ENCODE measurements at places on chromosomes 11 and 22.

DNA sequence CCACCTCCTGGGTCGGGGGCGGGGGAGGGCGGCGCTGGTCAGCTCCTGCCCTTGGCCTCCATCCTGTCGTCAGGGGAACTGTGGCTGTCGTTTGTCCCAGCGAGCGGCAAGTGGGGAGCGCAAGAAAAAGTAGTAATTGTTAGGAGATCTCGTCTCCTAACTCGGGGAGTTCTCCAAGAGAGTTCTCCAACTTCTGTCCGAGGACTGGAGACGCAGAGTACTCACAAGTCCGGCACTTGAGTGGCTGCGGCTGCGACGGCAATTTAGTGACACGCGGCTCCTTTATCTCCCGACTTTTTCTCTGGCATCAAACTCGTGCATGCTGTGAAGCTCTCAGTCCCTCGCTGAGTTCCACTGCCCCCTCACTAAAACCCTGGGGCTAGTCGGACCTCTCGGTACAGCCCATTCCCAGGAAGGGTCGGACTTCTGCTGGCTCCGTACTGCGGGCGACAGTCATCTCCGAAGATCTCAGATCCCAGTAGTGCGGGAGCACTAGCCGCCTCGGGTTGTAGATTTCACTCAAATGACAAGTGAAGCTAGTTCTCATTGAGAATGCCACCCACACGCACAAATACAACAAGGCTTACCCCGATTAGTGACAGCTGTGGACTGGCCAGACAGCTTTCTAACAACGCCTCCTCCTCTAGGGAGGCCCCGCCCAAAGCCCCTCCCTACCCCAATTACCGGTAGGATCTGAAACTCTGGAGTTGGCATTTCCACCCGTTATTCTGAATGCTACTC is at the start of gene PGR:
Gene PGR, minus strand, starts transcription at position 611 of the 741 bp plus-strand sequence. CDS start 743 bp downstream, outside the sequence.
- DNase-seq, result no peak

- DNase-seq, result no peak
Measured at GRCh38 chr11:61007383-61007955, 36.0 kb downstream of the CD6 start.

DNA sequence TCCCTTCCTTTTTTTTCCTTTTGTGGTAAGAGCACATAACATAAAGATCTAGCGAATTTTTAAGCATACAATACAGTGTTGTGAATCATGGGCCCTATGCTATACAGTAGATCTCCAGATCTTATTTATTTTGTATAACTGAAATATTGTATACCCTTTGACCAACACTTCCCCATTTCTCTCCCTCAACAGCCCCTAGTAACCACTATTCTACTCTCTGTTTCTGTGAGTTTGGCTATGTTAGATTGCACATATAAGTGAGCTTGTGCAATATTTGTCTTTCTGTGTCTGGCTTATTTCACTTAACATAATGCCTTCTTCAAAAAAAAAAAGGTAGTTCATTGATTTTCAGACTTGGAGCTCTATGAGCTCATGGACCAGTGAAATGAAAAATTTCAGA is 180.5 kb downstream of the C11orf91 start:
- no peak for DNase-seq

GRCh38 chr11:116874251-116874650 is 36.8 kb upstream of the APOA1 start:
- no peak for DNase-seq

DNA sequence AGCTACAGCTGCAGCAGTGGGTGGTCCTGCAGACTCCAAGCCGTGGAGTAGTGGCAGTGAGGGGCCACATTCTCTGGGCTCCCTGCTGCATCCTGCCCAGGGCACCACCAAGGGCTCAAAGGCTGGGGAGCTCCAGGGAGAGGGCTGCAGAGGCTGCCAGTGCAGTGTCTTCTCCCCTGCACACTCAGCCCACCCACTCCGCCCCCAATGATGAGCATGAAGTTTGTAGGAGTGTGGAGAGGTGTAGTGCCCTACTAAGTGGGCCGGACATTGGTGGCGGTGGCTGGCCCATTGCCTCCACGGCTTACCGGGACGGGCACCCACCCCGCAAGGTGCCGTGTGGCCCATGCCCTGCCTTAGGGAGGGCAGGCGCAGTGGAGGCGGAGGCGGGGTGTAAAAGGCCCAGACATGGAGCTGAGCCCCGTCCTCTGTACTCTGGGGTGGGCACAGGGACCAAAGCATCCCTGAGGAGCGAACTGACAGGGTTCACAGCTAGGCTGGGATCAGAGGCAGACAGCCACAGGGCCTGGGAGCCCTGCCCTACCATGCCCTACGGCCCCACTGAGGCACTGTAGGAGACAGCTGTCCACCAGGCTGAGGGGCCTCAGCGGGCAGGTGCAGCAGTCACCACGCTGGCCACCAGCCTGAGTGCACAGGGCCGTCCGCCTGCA is 18.9 kb downstream of the ARVCF start:
- DNase-seq, result no peak

- DNase-seq, result no peak
Measured at GRCh38 chr11:64566042-64566914, 24.7 kb upstream of the SLC22A12 start.

Measured in BJ (cell line).